ENCODE measurements at places on chromosomes 2 and 18.

DNA sequence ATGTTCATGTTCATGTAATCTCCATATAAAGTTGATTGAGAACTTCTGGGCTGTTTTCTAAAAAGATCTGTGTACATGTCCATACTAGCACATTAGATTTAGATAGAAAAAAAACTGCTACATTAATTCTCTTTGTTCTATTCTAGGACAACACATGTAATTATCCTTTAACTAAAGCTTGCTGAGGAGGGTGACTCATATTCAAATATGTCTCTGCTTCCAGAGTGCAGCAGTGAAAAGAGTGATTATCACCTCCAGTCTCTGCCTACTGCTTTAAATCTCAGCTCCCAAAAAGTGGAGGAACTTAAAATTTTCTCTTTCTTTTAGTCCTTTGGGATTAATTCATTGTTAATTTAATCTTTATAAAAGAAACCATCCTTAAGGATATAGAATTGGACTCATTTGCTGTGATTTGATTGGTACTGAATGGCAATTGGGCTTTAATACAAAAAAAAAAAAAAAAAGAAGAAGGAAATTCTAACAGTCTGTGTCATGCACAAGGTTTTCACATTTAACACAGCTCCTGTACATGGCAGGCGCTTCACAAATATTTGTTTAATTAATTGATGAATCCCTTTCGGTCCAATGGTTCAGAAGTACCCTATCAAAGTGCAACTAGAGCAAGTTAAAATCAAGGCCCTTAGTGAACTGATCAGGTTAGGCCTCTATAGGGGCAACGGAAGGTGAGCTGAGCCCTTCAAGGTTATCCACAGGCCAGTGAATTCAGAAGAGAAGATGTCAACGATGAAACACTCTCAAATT lies 214.0 kb upstream of the KCNJ3 start:
- no peak for DNase-seq

GRCh38 chr2:238581126-238581525 lies 154.4 kb downstream of the ASB1 start:
- DNase-seq: no peak

DNA sequence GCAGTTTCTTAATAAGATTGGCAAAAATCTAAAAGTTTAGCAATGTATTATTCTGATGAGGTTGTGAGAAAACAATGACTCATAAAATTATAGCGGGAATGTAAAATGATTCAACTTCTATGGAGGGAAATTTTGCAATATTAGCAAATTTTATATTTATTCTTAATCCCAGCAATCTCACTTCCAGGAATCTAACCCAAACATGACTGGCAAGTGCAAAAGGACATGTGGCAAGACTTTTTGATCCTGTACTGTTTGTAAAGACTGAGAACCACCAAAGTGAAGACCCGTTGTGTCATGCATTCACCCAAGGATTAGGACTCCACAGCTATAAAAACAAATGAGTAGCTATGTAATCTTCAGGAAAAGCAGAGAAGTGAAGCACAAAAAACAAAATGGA lies 234.8 kb upstream of the KYNU start:
- DNase-seq: no peak

DNA sequence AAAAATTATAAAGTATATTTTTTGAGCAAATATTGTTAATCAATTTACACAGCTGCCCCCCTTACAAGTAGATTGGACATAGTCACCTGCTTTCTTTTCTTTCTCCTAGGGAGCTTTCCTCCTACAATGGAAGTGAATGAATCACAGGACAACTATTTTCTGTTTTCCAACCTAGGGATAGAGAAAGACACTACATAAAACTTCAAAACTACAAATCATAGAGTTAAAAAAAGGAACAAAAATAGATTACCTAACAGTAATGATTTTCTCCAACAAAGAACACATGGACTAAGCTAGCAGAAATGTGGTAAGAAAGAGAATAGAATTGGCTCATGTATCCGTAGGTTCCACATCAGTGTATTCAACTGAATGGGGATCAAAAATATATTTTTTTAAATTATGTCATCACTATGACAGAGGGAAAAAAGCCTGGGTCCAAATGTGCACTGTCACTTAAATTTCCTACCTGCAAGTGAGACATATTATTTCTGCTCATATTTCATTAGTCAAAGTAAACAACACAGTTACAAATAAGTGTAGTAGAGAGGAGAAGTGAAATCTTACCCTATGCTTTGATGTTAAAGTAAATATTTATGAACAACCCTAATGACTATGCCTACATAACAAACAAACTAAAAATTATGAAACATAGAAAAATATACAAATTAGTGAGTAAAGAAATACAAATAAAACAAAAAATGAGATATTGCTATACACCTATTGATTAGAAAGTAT lies 756.7 kb downstream of the SOCS6 start:
- DNase-seq: no peak

DNA sequence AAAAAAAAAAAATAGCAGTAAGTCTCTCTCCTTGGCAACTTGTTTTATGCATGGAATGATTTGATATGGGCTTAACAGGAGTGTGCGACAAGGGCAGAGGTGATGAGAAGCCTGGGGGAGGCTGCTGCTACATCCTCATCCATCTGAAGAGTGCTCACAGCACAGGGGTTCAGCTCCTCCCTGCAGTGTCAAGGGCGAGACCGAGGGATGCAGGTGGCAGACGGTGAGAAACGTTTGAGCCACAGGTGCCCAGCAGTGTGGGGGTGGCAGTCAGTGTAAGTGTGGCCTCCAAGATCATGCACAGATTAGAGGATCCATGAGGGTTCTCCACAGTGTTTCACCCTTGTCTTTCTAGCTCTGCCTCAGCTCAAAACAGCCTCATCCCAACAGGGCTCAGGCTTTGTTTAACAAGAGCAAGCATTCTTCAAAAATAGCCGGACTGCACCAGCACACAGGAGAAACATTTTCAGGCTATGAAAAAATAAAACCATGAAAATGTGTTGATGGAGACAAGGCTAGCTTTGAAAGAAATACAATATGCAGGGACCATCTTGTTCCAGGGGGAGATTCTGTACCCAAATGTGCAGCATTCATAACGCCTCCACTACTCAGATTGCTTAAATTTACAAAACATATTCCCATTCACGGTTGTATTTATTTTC lies 324.5 kb upstream of the MYT1L start:
- no peak for DNase-seq
